ENCODE measurements at places on chromosomes 1 and 21. TPM values are rescaled to one million over a fixed set of nuclear protein-coding genes. Genes with fewer than 3 reads are reported as not detected.

DNA sequence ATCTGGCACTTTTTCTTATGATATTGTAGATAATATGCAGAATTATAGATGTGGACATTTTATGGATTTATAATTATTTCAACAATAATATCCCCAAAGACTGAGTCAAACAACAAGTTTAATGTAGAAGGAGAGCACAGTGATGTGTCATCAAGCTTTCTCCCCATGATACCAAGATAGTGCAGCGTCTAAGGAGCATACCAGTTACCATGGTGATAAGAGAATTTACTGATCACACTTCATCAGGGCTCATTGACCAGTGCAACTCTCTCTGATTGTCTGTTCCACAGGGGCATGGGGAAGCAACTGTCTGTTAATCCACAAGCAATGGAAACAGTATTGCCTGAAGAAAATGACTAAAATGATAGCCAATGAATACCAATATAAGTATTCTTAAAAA, 209.6 kb upstream of the DPYD start:
- H3K27me3 ChIP-seq = peaks cover 2% of the 10 kb centered on the region
- no peaks in the 10 kb centered on the region for H3K36me3 ChIP-seq
- DNase-seq = no peak
- H3K4me3 ChIP-seq = no peak overlapping the region
- no peaks in the 10 kb centered on the region for H3K4me1 ChIP-seq
- H3K27ac ChIP-seq = no peak overlapping the region

- peak; percentile 59 for DNase-seq
- H3K4me3 ChIP-seq = peak overlapping the region; percentile 44
- H3K27ac ChIP-seq = peak overlapping the region; percentile 74
- no peaks in the 10 kb centered on the region for H3K27me3 ChIP-seq
- peaks cover 54% of the 10 kb centered on the region for H3K4me1 ChIP-seq
- no peaks in the 10 kb centered on the region for H3K36me3 ChIP-seq
These were observed 20.9 kb downstream of the S1PR1 start for GRCh38 chr1:101257500-101258325.

- H3K27me3 ChIP-seq = peaks cover 3% of the 10 kb centered on the region
- H3K36me3 ChIP-seq = no peaks in the 10 kb centered on the region
- no peak for DNase-seq
- peaks cover 5% of the 10 kb centered on the region for H3K4me1 ChIP-seq
- no peak overlapping the region for H3K4me3 ChIP-seq
- H3K27ac ChIP-seq = no peak overlapping the region
These were observed 162.3 kb downstream of the PSMG1 start for GRCh38 chr21:39020751-39021477.

- DNase-seq = no peak
- H3K36me3 ChIP-seq = no peaks in the 10 kb centered on the region
- no peak overlapping the region for H3K4me3 ChIP-seq
- H3K4me1 ChIP-seq = peaks cover 2% of the 10 kb centered on the region
These were observed 5.7 kb downstream of the DDAH1 start for GRCh38 chr1:85459290-85459689.

- H3K27ac ChIP-seq = peak overlapping the region; percentile 58
- H3K4me3 ChIP-seq = no peak overlapping the region
- H3K4me1 ChIP-seq = peaks cover 57% of the 10 kb centered on the region
These were observed 7.0 kb downstream of the SOD1 start for GRCh38 chr21:31666445-31667010.

- H3K27me3 ChIP-seq = peaks cover 9% of the 10 kb centered on the region
- no peak overlapping the region for H3K27ac ChIP-seq
- no peaks in the 10 kb centered on the region for H3K36me3 ChIP-seq
- H3K4me3 ChIP-seq = no peak overlapping the region
- no peak for DNase-seq
These were observed 31.0 kb upstream of the TSPAN2 start for GRCh38 chr1:115120296-115120695.

- peak within 1 kb of the TSS; percentile 85 for H3K4me3 ChIP-seq
- no peak for DNase-seq
- H3K4me1 ChIP-seq = peaks cover 35% of the 10 kb centered on the region
These were observed at the start of gene INSRR for GRCh38 chr1:156858959-156859522. Gene INSRR, minus strand, starts transcription at chr1:156859117. Its CDS starts 496 bp downstream, at chr1:156858621.

DNA sequence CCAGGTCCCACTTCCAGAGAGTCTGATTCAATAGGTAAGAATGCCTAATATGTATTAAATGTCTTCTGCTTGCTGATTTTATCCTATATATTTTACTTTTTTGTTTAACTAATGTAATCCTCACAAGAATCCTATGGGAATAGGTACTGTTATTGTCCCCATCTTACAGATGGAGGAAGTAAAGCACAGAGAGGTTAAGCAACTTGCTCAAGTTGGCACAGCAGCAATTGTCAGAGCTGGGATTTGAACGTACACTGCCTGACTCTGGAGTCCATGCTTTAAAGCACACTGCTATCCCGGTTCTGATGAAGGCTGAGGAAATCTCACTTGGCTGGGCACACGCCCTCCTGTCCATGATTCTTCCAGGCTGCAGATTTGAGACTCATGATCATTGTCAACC, 62.8 kb downstream of the IGSF21 start:
- H3K36me3 ChIP-seq = no peaks in the 10 kb centered on the region
- DNase-seq = no peak
- peaks cover 4% of the 10 kb centered on the region for H3K27me3 ChIP-seq
- no peak overlapping the region for H3K27ac ChIP-seq
- no peaks in the 10 kb centered on the region for H3K4me1 ChIP-seq

The E2F2 gene
- total RNA-seq = 44.2 TPM

The OPRD1 gene
- not detected for total RNA-seq

The CYYR1 gene
- total RNA-seq = not detected

The SHISAL2A gene
- 28.8 TPM for total RNA-seq

All from activated naive CD8-positive, alpha-beta T cell treated with anti-CD3 and anti-CD28 coated beads, Interleukin-2, amount 10 ng/mL, durations not matched to agents 7 days and 5 days (primary cell).